H1 (cell line): ENCODE measurements at places on chromosomes 3 and 15.

- DNase-seq = no peak
These were observed 87.7 kb downstream of the LSM3 start for GRCh38 chr3:14266361-14266760.

- peak; percentile 17 for DNase-seq
These were observed 36.2 kb downstream of the ZPLD1 start for GRCh38 chr3:102471001-102471400.

DNA sequence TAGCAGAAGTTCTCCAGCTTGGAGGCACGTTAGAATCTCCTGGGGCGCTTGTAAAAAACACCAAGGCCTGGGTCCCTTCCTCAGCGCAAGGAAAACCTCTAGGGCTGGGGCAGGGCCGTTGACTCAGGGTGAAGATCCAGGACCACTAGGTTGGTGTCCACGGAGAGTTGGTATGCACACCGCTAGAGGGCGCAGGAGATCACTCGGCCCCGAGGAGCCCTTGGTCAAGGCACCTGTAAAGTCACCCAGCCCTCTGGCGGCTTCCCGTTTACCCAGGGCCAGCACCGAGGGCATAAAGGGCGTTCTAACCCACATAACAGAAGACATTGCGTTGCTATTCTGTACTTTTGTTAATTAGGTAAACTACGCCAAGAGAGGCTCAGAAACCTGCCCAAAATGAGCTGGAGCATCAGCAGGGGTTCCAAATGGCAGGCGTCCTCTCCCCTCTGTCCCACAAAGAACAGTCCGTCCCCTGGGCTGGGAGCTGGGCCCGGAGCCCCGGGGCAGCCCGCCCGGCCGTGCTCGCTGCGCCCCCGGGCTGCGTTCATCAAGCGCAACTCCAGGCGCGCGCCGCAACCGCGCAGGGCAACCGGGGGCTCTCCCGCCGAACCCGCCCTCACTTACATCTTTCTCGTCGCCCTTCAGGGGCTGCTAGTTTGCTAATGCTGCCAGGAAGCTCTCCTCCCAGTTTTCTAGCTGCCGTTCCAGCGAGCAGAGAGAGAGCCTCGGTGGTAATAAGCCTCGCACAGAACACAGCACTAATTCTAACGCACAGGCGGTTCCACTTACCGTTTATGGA lies 332.1 kb downstream of the ARRDC4 start:
- DNase-seq = peak; percentile 54

DNA sequence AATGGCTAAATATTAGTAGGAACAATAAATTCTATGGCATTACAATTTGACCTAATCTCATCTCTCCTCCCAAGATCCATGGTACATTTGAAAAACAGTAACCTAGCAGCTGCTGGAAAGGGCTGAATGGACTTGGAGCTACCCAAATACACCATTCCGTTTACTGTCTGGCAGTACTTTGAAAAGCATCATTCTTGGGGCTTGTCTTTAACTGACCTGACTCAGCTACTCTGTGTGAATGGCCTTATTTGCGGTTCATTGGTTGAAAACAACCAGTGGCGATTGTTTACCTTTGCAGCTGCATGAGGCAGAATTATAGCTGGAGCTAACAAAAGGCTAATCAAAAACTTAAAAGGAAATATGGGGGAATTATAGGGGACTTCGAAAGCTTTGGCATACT lies 311.2 kb upstream of the MCTP2 start:
- DNase-seq = no peak

DNA sequence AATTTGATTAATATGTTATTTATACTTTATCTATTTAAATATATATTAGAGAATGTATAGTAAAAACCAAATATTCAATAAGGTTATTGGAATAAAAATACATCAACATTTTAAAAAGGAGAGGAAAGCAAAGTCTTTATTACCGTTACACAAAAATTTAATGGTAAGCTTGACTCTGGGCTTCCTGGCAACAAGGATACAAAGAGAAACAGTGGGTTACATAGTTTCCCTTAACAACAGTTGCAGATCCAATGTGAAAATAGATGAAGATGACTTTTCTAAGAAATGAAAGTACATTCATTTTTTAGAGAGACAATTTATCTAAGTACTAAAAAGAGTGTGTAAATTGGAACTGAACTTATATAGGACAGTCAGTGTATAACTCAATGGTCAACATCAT lies 6.0 kb upstream of the PHLDB2 start:
- DNase-seq = no peak

GRCh38 chr3:9147215-9147895 lies 102.1 kb downstream of the SRGAP3 start:
- no peak for DNase-seq

GRCh38 chr3:30693470-30694120 lies 87.2 kb downstream of the TGFBR2 start:
- DNase-seq = no peak

DNA sequence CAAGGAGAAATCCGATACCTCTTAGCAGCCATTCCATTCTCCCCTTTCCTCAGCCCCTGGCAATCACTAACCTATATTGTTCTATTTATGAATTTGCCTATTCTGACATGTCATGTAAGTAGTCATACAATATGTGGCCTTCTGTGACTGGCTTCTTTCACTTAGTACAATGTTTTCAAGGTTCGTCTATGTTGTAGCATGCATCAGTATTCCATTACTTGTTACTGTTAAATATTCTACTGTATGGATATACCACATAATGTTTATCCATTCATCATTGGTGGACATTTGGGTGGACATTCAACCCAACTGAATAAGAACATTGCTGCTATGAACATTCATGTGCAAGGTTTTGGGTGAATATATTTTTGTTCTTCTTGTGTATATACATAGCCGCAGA lies 23.4 kb downstream of the ADAMTS9 start:
- DNase-seq = no peak

DNA sequence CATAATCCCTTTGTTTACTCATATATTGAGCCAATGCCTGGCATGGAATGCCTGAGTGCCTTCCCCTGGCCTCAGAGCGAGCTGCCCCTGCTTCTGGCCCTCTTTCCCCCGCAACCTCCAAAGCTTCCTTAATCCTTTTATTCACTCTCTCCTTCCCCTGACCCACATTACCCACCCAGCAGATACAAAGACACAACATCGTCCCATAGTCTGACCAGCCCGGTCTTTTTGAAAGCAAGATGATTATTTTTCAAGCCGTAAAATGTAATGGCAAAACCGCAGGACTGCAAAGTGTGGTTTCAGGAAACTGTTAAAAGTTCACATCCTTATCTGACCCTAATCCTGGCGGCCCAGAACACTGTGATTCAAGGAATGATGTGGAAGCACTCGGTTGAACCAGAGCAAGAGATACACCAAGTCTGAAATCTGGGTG lies 78.4 kb upstream of the LRTM1 start:
- no peak for DNase-seq

DNA sequence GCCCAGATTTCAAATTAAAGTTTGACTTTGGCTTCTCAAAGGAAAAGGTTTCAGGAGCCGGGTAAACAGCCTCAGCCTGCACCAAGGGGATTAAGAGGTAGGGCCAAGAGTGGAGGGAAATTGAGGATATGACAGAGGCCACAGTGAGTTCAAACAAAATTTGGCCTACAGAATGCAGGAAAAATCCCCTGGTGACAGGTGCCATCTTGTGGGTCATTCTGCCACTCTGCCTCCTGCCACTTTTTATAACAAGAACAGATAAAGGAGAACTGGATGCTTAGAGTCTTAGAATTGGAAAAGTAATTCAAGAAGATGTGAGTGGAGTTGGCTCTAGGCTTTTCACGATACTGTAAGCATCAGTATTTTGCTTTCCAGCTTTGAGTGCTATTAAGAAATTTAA lies 253.2 kb downstream of the NR2F2 start:
- DNase-seq = no peak

DNA sequence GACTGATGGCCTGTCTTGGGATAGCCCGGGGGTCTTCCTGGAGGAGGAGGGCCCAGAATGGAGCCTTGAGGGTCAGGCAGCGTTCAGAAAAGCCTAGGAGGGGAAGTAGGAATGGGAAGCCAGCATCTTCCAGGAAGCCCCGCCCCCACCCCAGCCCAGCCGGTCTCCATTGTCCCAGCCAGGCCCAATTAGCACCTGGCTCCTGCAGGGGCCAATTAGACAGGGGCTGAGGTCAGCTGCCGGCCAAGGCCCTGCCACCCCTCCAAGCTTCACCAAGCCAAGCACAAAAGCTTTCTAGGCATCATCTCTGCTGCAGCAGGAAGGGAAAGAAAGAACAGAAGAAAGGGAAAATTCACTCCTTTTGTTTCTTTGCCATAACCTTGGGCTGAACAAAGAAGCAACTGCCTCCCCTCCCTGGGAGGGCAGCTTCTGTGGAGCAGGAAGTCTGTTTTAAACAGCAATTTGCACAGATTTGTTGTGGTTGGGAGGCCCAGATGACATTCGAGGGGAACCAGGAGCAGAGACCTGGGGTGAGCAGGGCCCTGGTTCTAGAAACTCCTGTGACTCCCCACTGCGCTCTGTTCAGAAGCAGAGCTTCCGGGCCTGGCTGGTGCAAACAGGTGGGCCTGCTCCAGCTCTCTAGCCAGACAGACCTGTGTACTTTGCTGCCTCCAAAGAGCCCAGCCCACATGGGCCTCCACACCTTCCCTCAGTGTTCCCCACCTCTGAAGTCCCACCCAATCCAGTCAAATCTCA lies 47.7 kb downstream of the CYP11A1 start:
- no peak for DNase-seq

GRCh38 chr3:63405882-63406281 lies 127.8 kb downstream of the SYNPR start:
- DNase-seq = no peak

DNA sequence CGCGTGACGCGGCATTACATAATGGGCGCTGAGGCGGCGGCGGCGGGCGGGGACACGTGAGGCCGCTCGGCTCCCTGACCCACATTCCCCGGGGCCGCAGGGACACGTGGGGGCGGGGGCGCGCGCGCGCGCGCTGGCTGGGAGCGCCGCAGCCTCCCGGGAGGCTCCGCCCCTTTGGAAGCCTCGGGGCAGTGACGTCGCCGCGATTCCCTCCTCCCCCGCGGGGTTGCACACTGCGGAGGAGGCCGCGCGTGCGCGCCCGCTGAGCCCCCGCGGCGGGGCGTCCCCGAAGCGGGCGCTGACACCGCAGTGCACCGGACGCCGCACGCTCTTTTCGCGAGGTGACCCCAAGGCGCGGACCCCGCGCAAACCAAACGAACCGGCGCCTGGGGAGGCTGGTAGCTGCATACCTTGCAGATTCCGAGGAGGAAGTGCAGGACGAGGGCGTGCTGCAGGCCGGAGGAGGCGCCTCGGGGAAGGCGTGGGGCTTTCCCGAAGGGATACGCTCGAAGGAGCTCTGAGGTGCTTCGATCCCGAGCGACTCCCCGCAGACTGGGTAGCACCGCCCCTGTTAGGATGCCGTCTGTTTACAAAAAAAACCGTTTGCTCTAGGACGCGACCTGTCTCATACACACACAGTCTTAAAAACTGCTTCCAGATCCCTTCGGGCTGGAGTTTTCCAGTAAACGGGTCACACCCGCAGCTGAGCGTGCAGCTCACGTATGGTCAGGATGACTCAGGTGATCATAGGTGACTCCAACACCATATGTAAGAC lies 1.0 kb downstream of the NR1D2 start:
- peak; percentile 99 for DNase-seq

DNA sequence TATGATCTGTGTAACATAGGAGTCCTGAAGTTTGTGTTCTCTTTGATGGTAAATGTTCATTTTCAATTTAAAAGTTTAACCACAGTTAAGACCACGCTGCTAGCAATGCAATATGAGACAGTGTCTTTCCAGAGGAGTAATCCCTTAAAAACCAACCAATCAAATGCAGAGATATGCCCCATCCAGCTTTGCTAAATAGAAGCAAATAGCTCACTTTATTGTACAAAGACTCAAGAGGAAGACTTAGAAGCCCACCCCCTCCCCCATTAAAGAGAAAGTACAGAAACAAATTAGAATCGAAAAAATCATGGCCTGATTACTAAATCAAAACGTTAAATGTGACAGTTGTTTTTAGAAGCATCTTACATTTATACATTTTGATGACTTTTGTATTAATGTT lies 2.1 kb upstream of the ANP32A start:
- no peak for DNase-seq

GRCh38 chr15:71743861-71744382 lies 66.4 kb upstream of the NR2E3 start:
- peak; percentile 60 for DNase-seq

DNA sequence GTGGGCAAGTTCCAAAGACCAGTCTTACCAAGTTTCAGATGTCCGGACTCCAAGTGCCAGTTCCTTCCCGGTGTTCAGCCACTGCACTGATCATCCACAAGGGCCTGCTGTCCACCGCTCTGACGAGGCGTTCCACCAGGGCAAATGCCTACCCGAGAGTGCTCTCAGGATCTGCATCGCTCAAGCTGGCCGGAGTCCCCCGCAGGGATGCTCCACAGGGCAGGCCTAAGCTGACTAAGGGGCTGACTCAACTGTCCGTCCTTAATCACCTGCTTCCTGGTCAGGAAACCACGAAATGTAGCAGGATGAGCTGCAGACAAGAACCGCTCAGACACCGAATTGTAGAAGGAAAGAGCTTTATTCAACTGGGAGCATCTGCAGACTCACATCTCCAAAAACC lies 341.6 kb downstream of the KCNH8 start:
- DNase-seq = no peak

GRCh38 chr3:157103280-157103679 lies 56.7 kb downstream of the CCNL1 start:
- no peak for DNase-seq

- DNase-seq = no peak
These were observed 515.9 kb downstream of the GBE1 start for GRCh38 chr3:81245501-81245900.

DNA sequence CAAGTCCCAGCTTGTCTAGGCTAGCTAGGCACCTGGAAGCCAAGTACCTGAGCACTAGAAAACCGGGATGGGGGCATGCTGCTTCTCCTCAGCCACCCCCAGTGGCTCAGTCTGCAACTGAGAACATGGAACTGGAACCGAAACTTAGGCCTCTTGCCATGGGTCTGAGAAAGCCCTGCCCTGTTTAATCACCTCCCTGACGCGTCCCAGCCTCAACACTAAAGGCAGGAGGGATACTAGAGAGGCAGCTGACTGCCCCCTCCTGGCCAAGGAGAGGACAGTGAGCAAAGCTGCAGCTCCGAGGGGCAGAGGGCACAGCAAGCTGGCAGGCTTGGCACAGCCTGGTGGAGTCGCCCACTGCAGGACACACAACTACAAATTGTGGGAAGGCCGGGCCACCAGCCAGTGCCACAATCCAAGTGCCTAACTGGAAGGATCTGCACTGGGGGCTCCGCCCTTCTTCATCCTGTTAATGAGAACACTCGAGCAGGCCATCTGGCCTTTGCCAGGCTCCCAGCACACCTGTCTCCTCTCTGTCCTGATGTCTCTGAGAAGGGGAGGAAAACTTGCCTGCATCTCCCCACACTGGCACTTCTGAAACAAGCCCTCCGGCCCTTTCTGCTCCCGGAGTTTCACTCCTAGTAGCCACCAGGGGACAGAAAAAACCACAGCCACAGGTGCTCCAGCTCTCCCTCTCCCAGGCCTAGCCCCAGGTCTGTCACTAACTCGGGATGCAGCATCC lies 53.7 kb downstream of the BDH1 start:
- peak; percentile 78 for DNase-seq

DNA sequence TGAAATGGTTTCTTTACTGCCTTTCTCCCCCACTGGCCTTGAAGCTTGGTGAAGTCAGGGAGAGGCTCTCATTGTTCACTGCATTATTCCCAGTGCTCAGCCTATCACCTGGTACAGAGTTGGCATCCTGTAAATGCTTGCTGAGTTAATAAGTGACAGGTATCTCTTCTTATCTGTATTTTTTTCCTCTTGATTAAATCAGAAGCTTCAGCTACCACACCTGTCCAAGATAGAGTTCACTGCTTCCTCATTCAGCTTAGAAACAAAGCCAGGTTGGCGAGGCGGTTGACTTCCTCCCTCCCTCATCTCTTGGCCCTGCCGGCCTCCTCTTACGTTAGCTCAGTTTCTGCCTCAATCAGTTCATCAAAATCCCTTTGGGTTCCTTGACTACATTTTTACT lies 142.8 kb downstream of the LIPC start:
- no peak for DNase-seq

GRCh38 chr15:62887113-62887570 lies 155.4 kb upstream of the TPM1 start:
- DNase-seq = peak; percentile 40
